ENCODE measurements at places on chromosomes 7 and 10.

DNA sequence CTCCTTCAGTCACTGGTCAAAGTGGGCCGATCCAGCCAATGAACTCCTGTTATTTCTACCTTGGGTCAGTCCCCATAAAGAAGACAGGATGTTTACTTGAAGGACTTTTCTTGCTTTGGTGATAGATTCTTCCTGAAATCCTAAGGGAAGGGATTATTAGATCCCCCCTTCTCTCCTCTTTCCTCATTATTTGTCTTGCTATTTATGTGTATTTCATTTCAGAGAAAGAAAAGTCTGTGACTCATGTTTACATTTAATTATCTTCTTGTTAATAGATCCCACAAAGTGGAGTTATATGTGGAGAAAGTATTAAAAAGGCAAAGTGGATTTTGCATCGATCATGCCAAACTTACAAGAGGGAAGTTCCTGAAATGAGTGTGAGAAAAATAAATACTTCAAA lies 341.5 kb downstream of the PHTF2 start:
- no peak for DNase-seq

- no peak for DNase-seq
These were observed 14.4 kb upstream of the DPYSL4 start for GRCh38 chr10:132172091-132173066.

GRCh38 chr7:25714013-25714412 lies 438.0 kb upstream of the NFE2L3 start:
- no peak for DNase-seq

- no peak for DNase-seq
These were observed 329.9 kb upstream of the CELF2 start for GRCh38 chr10:10687751-10688150.

DNA sequence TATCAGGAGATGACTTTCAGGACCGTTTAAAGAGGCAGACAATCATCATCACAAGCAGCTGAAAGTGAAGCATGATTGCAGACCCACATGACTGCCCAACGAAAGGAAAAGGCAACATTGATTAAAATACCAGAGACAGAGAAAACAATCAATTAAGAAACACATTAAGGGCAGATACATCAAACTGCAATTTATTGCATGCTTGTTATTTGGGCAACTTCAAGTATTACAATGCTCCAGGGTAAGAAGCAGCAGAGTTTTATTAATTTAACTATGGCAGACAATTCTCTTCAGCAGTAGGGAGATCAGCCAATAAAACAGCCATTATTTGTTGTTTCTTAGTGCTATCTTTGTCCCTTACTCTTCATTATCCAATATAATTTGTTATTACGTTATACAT lies 367.7 kb upstream of the HPS1 start:
- no peak for DNase-seq

DNA sequence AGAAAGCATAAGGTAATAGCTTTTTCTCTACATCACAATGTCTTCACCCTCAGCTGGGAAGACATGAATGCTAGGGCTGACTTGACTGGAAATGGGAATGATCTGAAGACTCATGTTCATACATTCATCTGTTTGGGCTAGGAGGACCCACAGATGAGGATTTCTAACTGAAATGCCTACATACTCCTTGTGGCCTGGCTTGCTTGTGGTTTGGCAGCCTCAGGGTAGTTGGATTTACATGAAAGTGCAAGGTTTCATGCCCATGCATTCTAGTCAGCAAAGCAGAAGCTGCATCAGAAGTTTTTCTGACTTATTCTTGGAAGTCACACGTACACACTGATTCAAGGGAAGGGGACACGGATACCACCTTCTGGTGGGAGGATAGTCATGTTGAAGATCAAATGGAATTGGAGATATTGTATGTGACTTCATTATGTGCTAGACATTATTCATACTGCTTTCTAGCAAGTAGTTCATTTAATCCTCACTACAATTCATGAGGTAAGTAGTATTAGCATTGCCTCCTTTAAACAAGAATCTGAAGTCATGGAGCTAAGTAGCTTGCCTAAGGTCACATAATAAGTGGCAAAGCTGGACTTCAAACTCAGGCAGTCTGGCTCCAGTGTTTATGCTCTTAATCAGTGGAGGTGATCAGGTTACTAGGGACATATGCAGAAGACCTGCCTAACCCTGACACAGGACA lies 957.0 kb downstream of the LRMDA start:
- no peak for DNase-seq

GRCh38 chr7:89796481-89796880 lies 357.8 kb upstream of the STEAP1 start:
- no peak for DNase-seq

GRCh38 chr7:154750353-154750801 lies 252.5 kb downstream of the PAXIP1 start:
- no peak for DNase-seq

DNA sequence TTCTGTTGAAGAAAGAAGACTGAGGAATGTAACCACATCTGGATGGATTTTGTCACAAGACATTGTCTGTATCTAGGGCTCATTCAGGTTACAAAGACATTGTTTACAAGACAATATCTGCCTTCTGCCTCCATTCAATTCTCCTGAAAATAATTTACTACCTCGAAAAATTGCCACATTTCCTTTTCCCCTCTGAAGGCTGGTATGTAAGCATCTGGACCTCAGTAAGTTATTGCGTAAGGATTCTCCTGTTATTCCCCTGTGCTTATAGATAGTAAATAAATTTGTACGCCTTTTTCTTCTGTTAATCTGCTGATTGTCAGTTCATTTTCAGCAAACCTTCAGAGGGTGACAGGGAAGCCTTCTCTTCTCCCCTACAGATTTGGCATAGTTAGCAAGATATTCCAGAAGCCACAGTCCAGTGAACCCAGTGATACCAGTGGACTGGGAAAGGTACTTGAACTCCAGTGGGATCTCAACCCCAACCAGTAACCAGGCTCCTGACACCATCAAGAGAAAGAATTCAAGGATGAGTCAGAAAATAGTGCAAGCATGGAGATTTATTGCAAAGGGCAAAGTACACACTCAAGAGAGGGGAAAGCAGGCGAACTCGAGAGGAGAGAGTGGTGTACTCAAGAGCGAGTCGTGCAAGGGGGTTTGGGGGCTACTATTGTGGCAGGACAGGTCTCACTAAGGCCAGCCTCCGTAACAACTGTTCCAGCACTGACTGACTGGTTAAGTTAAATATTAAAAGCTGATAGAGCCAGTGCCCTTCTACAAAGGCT lies 706.9 kb upstream of the GHITM start:
- DNase-seq = no peak

GRCh38 chr10:132117146-132117545 lies 51.4 kb downstream of the JAKMIP3 start:
- no peak for DNase-seq

DNA sequence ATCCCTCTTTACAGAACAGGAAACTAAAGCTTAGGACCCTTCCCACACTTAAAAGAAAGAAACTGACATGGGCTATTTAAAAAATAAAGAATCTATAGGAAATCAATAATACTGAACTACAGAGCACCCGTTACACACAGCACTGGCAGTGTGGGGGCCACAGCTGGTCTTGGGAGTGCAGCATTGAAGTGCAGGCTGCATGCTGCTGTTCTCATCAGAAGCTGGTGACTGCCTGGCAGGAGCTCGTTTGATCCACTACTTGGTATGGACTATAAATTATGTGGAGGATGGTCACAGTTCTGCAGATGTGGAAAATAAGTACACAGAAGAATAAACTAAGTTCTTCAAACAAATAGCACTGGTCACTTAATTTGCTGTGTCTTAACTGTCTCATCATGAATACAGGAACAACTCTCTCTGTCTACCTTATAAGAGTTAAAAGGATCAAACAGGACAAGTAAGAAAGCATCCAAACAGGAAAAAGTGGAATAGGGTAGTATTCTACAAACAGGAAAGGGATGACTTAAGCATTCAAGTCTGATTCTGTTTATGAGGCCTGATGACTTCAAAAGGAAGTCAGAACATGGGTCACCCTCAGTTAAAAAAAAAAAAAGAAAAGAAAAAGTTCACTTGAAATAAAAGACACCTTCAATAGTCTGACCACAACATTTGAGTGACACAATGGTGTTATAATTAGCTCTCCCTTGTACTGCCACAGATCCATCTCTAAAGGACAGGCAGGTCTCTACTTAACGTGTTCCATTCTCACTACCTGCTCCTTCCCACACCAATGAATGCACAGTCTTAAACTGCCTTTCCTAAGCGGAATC lies 21.0 kb downstream of the DOCK4 start:
- DNase-seq = no peak

DNA sequence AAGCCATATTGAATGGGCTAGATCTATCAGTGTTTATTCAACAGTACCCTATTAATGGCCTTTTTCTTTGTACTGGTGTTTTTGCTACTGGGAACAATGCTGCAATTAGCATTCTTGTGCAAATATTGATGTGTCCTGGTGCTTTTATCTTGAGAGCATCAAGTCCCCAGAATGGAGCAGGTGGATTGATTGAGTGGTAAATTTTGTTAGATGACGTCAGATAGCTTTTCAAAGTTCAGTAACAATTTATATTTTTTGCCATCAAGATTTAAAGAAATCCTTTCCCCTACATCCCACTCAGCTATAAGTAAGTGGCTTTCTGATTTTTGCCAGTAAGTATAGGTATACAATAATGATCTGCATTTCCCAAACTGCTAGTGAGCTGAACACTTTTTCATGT lies 63.4 kb upstream of the SYPL1 start:
- DNase-seq = no peak

DNA sequence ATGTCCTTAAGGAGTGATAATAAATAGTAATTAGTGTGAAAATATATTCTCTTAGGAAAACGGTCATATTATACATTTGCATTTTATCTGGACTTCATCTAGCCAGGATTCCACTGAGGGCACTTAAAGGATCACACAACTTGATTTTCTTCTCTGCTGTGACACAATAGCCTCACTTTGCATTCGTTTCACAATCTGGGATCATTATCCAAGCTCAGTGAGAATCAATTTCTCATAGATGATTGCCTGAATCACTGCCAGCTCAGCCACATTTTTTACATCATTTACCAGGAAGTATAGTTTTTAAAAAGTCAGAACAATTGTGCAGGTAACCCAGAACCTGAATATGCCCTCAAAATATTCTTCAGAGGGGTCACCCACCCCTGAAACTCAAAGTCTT lies 68.9 kb downstream of the PTPRZ1 start:
- DNase-seq = no peak

GRCh38 chr10:114470361-114470760 lies 66.1 kb upstream of the AFAP1L2 start:
- DNase-seq = no peak

DNA sequence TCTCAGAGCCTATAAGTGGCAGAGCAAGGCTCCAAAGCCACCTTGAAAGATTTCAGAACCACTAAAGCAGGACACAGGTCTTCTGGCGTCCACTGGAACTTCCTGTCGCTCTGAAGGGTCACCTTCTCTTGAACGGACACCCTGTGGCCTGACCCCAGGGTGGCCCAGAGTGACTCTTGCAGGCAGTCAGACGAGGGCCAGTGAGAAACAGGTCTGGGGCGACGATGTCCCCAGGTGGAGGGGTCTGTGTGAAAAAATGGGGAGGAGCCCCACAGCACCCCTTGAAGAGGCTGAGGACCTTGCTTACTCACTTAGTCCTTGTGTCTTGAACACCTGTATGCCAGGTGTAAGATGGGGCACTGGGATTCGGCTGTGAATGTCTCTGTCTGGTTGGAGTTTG lies 946 bp upstream of the RASGEF1A start:
- DNase-seq = no peak

DNA sequence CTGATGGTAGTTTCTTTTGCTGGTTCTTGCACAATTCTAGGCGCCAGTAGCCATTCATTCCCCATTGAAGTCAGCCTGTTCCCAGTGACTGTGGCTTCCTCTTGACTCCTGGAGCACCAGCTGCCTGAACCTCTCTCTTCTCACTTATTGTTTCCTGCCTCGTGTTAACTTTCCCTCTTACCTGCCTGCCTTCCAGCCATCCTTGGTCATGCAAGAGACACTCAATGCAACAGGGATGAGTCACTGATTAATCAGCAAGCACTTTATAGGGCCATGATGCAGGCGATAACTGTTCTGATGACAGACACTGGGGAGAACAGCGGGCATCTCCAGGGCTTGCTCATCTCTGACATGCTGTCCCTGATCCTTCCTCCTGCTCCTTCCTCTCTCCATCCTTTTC lies 122.0 kb downstream of the PLCE1 start:
- no peak for DNase-seq

GRCh38 chr7:41445946-41446345 lies 256.9 kb downstream of the INHBA start:
- no peak for DNase-seq

GRCh38 chr10:119737823-119738222 lies 12.0 kb downstream of the INPP5F start:
- DNase-seq = no peak

DNA sequence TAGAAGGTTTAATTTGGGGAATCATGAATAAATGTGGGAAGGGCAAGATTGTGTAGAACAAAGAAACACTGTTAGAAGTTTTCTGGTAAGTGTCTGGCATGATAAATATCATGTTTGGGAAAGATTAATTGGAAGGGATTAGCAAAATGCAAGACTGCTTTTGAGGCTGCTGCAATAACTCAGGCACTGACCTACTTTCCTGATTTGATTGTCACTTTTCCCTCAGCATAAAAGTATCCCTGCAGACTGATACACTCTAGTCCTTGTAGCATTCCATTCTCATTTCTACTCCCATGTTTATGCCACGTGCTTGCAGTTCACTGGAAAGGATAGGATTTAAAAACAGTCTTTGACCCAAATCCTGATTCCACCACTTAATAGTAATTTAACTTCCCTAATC lies 303.3 kb upstream of the SEMA3A start:
- DNase-seq = no peak

GRCh38 chr10:83225781-83226180 lies 913.5 kb upstream of the GHITM start:
- DNase-seq = no peak

DNA sequence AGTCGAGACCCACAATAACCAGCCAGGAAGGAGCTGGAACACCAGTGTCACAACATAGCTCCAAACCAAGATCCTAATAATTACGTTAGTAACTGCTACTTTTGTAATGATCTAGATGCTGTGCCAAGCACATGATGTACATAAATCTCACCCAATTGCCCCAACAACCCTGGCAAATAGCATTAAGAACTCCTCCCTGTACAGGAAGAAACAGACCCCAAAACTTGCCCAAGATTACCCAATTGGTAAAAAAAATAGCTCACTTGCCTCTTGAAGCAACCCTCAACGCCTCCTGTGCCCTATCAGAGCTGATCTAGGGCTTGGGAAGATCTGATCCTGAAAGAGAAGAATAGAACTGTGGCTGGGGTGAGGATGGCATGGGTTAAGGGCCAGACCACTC lies 628.7 kb upstream of the AUTS2 start:
- DNase-seq = no peak

DNA sequence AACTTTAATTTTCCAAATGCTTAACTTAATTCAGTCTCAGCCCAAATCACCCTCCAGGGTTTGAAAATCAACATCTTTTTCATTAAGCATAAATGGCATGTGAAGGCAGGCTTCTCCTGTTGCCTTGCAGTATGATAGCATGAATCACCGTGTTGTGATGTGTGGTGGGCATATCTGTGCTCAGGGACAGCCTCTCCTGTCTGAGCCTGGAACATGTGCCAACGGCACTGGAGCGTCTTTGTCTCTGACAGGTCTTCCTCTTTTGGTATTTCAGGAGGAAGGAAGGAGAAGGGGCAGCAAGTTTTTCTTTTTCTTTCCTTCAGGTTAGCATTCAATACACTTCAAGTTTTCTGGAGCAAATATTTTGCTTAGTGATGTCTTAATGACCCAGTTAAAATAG lies 57.6 kb downstream of the LRGUK start:
- no peak for DNase-seq

Measured in CD4-positive, alpha-beta T cell treated with Interleukin-21 for 1 hour (primary cell).